ENCODE measurements at places on chromosomes 4 and X. TPM values are rescaled to one million over a fixed set of nuclear protein-coding genes. Genes with fewer than 3 reads are reported as not detected.
A peak's percentile ranks its signal among the peaks of the same experiment; 100 is the strongest.

DNA sequence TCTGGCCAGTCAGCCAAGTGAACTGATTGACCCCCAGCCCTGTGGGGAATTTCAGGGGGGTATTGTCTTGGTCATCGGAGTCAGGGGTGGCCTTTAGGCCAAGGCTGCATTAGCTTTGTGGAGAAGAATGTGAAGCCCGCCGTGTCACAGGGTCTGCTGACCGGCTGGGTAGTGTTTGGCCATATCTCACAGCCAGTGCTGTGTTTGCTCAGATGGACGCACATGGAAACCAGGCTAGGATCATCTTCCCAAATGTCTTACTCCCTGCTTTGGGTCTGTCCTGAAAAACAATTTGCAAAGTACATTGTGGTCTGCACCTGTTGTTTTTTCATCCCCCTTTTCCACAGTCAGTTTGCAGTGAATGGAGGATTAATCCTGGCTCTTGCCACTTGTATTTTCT, 13.0 kb downstream of the TMEM164 start:
- ATAC-seq, result no peak

DNA sequence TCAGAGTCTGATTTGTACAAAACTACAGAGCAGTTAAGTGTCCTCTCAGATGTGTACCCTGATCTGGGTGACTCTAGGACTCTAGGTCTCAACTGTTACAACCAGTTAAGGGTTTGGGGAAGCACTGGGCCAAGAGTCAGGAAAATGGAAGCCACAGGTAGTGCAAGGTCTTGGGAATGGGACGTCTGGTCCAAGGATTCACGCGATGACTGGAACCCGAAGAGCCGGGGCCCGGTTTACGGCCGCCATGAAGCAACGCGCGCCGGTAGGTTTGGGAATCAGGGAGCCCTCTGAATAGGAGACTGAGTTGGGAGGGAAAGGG, 321 bp upstream of the HPRT1 start:
- ATAC-seq, result peak; percentile 40

The RNF150 gene
- 36.5 TPM for total RNA-seq

- no peak for ATAC-seq
Measured at GRCh38 chrX:48616576-48616975, 19.3 kb downstream of the WDR13 start.

GRCh38 chr4:95644417-95644816, 95.6 kb upstream of the UNC5C start:
- no peak for ATAC-seq

- ATAC-seq, result no peak
Measured at GRCh38 chrX:15549189-15550012, 48.8 kb downstream of the BMX start.

- ATAC-seq, result peak; percentile 32
Measured at GRCh38 chr4:158008551-158009218, 164.1 kb downstream of the GASK1B start.

Measured in gastroesophageal sphincter (tissue), 4 donors.